ENCODE measurements at places on chromosomes 11 and 22.

DNA sequence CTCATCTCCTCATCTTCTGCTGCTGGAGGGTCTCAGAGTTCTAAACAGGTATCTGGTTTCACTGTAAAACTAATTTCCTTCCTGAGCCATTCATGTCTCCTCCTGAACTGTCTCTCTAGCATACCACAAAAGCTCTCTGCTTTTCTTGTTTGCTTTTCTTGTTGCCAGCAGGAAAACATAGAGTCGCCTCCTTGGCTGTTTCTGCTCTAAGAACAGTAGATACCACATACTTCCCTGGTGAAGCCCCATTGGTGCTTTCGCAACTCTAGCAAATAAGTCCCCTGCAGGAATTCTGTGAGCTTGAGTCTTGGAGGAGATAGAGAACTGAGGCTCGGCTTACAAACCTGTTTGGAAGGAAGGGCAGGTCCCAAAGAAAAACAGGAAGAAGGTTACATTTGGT is 7.0 kb downstream of the DIXDC1 start:
- H3K27ac ChIP-seq: no peak overlapping the region
- H3K4me1 ChIP-seq: no peaks in the 10 kb centered on the region
- no peaks in the 10 kb centered on the region for H3K36me3 ChIP-seq
- DNase-seq: peak; percentile 86
- no peak overlapping the region for H3K4me3 ChIP-seq

DNA sequence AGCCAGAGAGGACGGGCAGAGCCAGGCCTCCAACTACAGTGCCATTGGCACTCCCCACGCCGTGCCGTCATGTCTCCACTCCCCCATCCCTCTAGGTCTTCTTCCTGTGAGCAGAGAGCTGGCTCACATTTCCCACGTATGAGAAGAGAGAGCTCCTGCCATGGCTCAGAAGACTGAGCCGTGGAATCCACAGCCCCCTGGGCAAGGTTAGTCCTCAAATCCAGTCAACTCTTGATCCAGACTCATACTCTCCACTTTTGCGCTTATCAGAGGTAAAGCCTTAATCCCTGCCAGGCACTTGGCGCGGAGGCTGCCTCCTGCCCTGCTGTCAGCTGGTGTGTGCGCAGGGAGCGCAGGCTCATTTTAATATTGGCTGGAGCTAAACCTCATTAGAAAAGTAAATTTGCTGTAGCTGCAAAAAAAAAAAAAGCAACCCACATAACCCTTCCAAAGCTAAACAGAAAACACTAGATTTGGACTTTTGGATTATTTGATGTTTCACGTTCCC is 4.7 kb downstream of the B3GAT1 start:
- no peaks in the 10 kb centered on the region for H3K36me3 ChIP-seq
- no peak overlapping the region for H3K27ac ChIP-seq
- peaks cover 5% of the 10 kb centered on the region for H3K4me1 ChIP-seq
- no peak overlapping the region for H3K4me3 ChIP-seq
- H3K27me3 ChIP-seq: no peaks in the 10 kb centered on the region
- DNase-seq: no peak

DNA sequence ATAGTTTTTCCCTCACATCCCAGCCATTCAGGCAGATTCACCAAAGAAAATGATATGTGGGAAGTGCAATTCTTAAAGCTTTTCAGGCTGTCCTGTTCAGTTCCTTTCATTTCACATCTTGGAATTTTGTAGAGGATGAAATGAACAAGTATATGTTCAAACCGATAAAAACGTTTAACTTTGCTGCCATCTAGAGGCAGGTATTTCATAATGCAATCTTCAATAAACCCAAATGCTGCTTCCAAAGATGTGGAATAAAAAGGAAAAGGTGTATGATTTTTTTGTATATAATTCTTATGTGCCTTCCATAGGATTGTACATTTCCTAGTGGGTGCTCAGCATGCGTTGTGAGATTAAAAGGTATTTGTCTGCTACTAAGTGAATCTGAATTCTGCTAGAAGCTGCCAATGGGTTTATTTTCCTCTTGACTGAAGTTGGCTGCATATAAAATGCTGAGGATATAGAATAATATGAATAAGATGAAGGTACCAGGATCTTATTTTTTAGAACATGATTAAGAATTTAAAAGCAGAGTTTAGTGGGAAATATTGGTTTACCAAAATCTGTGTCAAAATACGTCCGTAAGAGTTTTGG is 199.3 kb downstream of the PGR start:
- H3K4me1 ChIP-seq: peaks cover 2% of the 10 kb centered on the region
- DNase-seq: peak; percentile 63
- H3K4me3 ChIP-seq: no peak overlapping the region
- no peak overlapping the region for H3K27ac ChIP-seq

- H3K4me3 ChIP-seq: no peak overlapping the region
- H3K36me3 ChIP-seq: no peaks in the 10 kb centered on the region
- DNase-seq: peak; percentile 96
- H3K4me1 ChIP-seq: peaks cover 15% of the 10 kb centered on the region
- no peaks in the 10 kb centered on the region for H3K27me3 ChIP-seq
Measured at GRCh38 chr22:31248138-31248745, 36.1 kb downstream of the LIMK2 start.

DNA sequence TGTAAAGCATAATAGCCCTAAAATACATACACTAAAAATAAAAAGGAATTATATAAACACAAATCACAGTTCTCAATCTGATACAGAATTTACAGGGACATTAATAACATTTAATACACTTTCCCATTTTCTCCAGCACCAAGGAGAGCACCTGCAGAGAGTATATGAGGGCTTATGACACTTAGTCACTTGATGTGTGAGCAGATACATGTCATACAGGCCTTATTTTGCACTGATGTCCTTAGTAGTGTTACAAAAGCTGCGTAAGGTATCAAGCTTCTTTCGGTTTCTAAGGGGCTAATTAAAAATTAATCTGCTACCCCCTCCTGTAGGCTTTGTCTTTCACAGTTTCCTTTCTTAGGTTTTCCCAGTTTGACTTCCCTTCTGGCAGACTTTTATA is 61.3 kb downstream of the TRIM44 start:
- H3K27ac ChIP-seq: no peak overlapping the region
- DNase-seq: no peak
- H3K36me3 ChIP-seq: peaks cover 2% of the 10 kb centered on the region

DNA sequence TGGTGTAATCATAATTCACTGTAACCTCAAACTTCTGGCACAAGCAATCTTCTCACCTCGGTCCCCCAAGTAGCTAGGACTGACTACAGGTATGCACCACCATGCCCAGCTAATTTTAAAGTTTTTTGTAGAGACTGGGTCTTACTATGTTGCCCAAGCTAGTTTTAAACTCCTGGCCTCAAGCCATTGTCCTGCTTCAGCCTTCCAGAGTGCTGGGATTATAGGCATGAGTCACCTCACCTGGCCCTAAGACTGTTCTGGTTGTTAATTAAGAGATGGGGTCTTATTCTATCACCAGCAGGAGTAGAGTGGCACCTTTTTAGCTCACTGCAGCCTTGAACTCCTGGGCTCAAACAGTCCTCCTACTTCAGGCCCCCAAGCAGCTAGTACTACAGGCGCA is 52.0 kb upstream of the DEPDC7 start:
- H3K36me3 ChIP-seq: peaks cover 2% of the 10 kb centered on the region
- DNase-seq: peak; percentile 21
- no peaks in the 10 kb centered on the region for H3K27me3 ChIP-seq

DNA sequence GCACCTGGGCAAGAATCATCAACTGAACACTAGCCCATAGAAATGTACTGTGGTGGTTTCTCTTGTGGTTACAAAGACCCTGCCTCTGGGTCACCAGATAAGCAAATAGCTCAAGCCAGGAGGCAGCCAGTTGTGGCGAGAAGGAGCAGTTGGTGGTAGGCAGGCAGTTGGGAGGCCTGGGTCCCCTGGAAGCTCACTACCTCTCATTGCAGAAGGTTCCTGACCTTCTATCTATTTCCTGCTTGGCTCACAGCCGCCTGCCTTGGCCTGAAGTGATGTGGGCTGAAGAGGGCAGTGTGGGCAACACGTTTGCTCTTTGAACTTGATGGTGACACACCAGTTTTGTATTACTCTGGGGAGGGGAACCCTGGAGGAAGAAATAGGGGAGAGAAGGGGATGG is 34.7 kb downstream of the NECTIN1 start:
- H3K27ac ChIP-seq: no peak overlapping the region
- peaks cover 13% of the 10 kb centered on the region for H3K4me1 ChIP-seq
- no peaks in the 10 kb centered on the region for H3K36me3 ChIP-seq
- H3K4me3 ChIP-seq: no peak overlapping the region

DNA sequence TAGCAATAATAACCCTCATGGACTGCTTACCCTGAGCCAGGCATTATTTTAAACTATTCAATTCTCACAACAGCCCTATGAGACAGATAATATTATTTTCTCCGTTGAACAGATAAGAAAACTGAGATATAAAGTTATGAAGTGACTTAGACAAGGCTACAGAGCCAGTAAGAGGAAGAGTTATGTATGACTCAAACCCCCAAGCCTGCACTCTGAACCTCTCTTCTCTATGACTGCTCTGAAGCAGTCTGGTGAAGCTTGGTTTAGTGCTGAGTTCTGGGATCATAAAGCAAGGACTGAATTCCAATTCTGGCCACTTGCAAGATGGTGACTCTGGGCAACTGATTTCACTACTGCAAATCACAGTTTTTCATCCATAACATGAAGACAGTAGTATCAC is 34.5 kb downstream of the TNKS1BP1 start:
- H3K4me1 ChIP-seq: no peaks in the 10 kb centered on the region
- no peak overlapping the region for H3K27ac ChIP-seq
- H3K36me3 ChIP-seq: no peaks in the 10 kb centered on the region
- no peak for DNase-seq

Measured in mesendoderm (in vitro differentiated cells).